Smooth muscle cell of bladder (primary cell): ENCODE measurements at places on chromosomes 3 and 15. TPM values are rescaled to one million over a fixed set of nuclear protein-coding genes. Genes with fewer than 3 reads are reported as not detected.

Gene CHRNB4
- total RNA-seq: not detected in 2 replicates

Gene ISG20
- 1.8 and 4.8 TPM in 2 replicates for total RNA-seq

Gene P2RY1
- 1.1 and 4.4 TPM in 2 replicates for total RNA-seq

Gene NR1I2
- not detected in 2 replicates for total RNA-seq

Gene DPH6
- 8.7 and 19.1 TPM in 2 replicates for total RNA-seq

Gene SPATA12
- total RNA-seq: not detected in 2 replicates

Gene PLA2G4B
- 0.71 and 0.92 TPM in 2 replicates for total RNA-seq

Gene GHSR
- total RNA-seq: not detected in 2 replicates
